ENCODE measurements at places on chromosomes 12 and 14. TPM values are rescaled to one million over a fixed set of nuclear protein-coding genes. Genes with fewer than 3 reads are reported as not detected.

- no peak overlapping the region for H3K4me3 ChIP-seq
- no peaks in the 10 kb centered on the region for H3K27me3 ChIP-seq
- H3K4me1 ChIP-seq: no peaks in the 10 kb centered on the region
- H3K36me3 ChIP-seq: no peaks in the 10 kb centered on the region
Observed at GRCh38 chr14:89848165-89848564, 106.4 kb downstream of the EFCAB11 start.

DNA sequence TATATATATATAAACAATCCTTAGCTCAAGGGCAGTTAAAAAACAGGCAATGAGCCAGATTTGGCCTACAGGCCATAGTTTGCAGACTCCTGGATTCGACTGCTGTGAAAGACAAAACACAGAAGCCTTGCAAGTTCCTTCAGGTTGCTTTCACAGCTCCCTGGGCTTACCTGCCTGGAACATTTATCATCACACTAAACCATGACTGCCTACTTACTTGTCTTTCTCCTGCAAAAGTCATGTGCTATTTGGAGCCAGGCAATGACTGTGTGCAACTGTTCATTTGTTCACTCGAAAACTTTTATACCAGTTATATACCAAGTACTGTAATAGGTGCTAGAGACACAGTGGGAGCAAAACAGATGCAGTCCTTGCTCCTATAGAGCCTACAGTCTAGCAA, 2.2 kb upstream of the RPS6KA5 start:
- H3K4me1 ChIP-seq: peaks cover 19% of the 10 kb centered on the region
- DNase-seq: no peak
- no peak overlapping the region for H3K4me3 ChIP-seq
- H3K27me3 ChIP-seq: no peaks in the 10 kb centered on the region

GRCh38 chr12:51244269-51244668, 5.6 kb downstream of the DAZAP2 start:
- H3K4me1 ChIP-seq: peaks cover 5% of the 10 kb centered on the region
- H3K27me3 ChIP-seq: no peaks in the 10 kb centered on the region
- peaks cover 40% of the 10 kb centered on the region for H3K36me3 ChIP-seq

DNA sequence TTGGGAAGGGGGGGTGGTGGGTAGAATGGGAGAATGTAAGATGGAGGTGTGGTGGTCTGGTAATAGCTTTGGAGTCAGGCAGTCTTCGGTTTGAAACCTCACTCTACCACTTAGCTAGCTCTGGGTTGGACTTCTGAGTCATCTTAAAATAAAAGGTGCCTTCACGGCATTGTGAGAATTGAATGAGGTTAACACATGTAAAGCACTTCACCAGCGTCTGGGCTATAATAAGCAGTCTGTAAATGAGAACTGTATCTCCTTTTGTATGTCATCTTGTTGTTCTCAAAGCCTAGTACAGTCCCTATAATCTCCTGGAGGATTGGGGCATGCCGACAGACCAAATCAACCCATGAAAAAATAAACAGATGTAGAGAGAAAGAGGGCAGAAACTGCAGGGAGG, 11.2 kb downstream of the C2CD5 start:
- H3K27me3 ChIP-seq: no peaks in the 10 kb centered on the region
- no peaks in the 10 kb centered on the region for H3K4me1 ChIP-seq

The GALNT4 gene
- 2.8 TPM for total RNA-seq

GRCh38 chr12:32134101-32134888, 27.6 kb downstream of the BICD1 start:
- no peak overlapping the region for H3K27ac ChIP-seq
- no peaks in the 10 kb centered on the region for H3K36me3 ChIP-seq
- H3K4me1 ChIP-seq: no peaks in the 10 kb centered on the region
- no peak overlapping the region for H3K4me3 ChIP-seq
- H3K27me3 ChIP-seq: no peaks in the 10 kb centered on the region

DNA sequence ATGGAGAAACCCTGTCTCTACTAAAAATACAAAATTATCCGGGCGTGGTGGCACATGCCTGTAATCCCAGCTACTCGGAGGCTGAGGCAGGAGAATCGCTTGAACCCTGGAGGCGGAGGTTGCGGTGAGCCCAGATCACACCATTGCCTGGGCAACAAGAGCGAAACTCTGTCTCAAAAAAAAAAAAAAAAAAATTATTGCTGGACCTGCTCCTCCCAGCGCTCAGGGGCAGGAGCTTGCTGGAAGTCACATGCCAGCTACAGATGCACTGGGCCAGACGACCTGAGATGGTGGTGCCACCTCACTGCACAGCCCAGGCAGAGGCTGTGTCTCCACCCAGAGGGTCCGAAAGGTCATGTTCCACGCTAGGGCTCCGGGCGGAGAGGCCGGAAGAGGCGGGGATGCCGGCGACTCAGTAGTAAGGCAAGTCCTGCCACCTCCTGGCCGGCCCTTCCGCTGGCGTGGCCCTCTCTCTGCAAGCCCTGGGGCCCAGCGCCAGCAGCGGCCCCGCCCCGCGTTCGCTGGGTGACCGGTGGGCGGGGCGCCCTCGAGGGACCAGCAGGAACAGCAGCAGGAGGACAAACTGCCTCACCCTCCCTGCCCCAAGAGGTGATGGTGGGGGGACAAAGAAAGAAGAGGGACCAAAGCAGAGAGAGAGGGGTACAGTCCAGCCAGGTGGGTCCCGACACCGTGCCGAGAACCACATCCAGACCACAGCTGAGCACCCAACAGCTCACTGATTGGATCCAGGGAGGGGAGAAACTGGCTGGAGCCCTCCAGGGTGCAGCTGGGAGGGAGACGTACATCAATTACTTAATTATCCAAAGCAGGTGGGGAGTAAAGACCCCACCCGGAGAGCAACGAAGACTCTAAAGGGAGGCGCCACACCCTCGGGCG, 3.6 kb upstream of the RHOF start:
- peaks cover 89% of the 10 kb centered on the region for H3K4me1 ChIP-seq
- peak overlapping the region; percentile 66 for H3K4me3 ChIP-seq
- no peaks in the 10 kb centered on the region for H3K27me3 ChIP-seq
- peak overlapping the region; percentile 100 for H3K27ac ChIP-seq
- H3K36me3 ChIP-seq: no peaks in the 10 kb centered on the region

- DNase-seq: no peak
- H3K36me3 ChIP-seq: no peaks in the 10 kb centered on the region
- H3K27ac ChIP-seq: no peak overlapping the region
- no peaks in the 10 kb centered on the region for H3K27me3 ChIP-seq
Observed at GRCh38 chr12:84996759-84997158, 39.3 kb downstream of the TSPAN19 start.

The PSEN1 gene
- total RNA-seq: 26.9 TPM

GRCh38 chr12:39287409-39287808, 155.5 kb downstream of the KIF21A start:
- no peak for DNase-seq
- no peak overlapping the region for H3K4me3 ChIP-seq
- no peak overlapping the region for H3K27ac ChIP-seq
- no peaks in the 10 kb centered on the region for H3K36me3 ChIP-seq
- no peaks in the 10 kb centered on the region for H3K4me1 ChIP-seq

GRCh38 chr14:91883753-91884152, 16.4 kb upstream of the TC2N start:
- H3K36me3 ChIP-seq: no peaks in the 10 kb centered on the region
- no peak overlapping the region for H3K4me3 ChIP-seq
- no peaks in the 10 kb centered on the region for H3K27me3 ChIP-seq
- H3K27ac ChIP-seq: no peak overlapping the region
- DNase-seq: no peak

GRCh38 chr12:49537752-49538509, 899 bp upstream of the KCNH3 start:
- no peak for DNase-seq
- no peaks in the 10 kb centered on the region for H3K36me3 ChIP-seq
- H3K4me3 ChIP-seq: peak overlapping the region; percentile 87
- peak overlapping the region; percentile 6 for H3K27ac ChIP-seq

DNA sequence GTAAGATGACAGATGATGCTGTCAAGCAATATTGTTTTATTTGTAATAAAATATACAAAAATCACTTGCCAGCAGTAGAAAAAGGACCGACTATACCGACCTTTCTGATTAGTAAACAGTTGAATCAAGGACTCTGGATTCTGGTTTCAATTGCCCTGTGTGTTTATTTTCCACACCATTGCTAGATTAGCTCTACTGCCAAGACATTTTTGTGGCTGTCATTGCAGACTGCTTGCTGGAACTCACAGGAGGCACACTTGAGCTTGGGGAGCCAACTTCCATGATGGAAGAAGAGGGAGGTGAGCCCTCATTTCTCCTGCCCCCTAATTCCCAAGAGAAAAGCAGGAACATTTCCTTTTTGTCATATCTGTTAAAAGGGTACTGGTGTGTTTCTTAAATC, 51.3 kb downstream of the MAPKAPK5 start:
- H3K4me1 ChIP-seq: no peaks in the 10 kb centered on the region
- peaks cover 27% of the 10 kb centered on the region for H3K36me3 ChIP-seq
- no peak for DNase-seq
- no peak overlapping the region for H3K4me3 ChIP-seq

The ALDH2 gene
- total RNA-seq: 32.9 TPM

The KRT1 gene
- 0.20 TPM for total RNA-seq

DNA sequence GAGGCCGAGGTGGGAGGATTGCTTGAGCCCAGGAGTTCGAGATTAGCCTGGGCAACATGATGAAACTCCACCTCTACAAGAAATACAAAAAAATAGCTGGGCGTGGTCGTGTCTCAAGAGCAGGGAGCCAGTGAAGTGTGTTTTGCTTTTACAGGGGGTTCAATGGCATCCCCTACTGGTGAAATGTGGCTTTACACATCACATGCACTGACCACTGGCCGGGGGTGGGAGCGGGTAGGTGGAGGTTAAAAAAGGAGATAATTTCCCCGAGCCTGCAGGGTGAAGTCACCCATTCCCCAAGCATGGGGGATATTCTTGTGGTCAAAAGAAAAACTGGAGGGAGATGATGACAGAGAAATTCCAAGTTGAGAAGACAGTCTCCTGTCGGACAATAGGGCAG, 63.6 kb upstream of the PWP1 start:
- H3K4me1 ChIP-seq: peaks cover 4% of the 10 kb centered on the region
- no peaks in the 10 kb centered on the region for H3K27me3 ChIP-seq
- no peak overlapping the region for H3K4me3 ChIP-seq
- no peaks in the 10 kb centered on the region for H3K36me3 ChIP-seq

DNA sequence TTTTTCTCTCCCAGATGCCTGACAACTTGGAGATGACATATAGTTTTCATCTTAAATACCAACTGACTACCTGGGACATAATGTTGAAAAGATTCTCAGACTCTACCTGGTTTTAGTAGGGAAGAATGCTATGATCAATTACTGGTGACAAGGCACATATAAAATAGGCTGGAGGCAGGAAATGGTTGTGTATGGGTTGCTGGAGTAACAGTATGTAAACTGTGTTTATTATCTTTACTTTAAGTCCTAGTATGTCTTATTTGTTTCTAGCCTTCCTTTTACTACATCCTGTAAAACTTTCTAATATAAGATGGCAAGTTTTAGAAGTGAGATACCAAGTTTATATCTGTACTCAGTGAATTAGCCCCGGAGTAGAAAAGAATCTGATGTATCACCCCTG, 98.1 kb downstream of the NUBPL start:
- no peak for DNase-seq
- H3K4me3 ChIP-seq: no peak overlapping the region
- no peaks in the 10 kb centered on the region for H3K4me1 ChIP-seq
- no peaks in the 10 kb centered on the region for H3K27me3 ChIP-seq
- no peak overlapping the region for H3K27ac ChIP-seq
- no peaks in the 10 kb centered on the region for H3K36me3 ChIP-seq

GRCh38 chr12:97645726-97646125, 183.1 kb downstream of the RMST start:
- H3K36me3 ChIP-seq: no peaks in the 10 kb centered on the region
- no peaks in the 10 kb centered on the region for H3K4me1 ChIP-seq
- DNase-seq: no peak

GRCh38 chr12:79552192-79552591, 138.6 kb downstream of the PAWR start:
- H3K4me3 ChIP-seq: no peak overlapping the region
- H3K27ac ChIP-seq: no peak overlapping the region
- DNase-seq: no peak

Data from HCT116 (cell line).